ENCODE measurements at places on chromosomes 12 and 14. TPM values are rescaled to one million over a fixed set of nuclear protein-coding genes. Genes with fewer than 3 reads are reported as not detected.

DNA sequence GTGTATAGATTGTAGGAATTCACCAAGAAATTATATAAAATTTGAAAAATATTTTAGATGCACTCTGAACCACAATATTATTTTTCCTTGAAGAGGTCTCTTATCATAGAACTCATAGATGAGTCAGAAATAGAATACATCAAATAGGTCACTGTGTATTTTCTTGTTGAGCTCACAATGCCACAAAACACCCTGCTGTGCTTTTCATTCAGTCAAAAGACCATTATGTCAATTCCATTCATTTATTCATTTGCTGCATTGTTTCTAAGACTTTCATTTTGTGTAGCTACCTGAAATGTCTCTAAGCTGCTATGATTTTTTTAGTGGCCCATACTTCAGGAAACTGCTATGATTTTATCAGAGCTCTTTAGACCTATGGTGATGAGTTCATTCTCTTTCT is 231.9 kb upstream of the AVPR1A start:
- DNase-seq, result no peak

- DNase-seq, result no peak
Measured at GRCh38 chr12:92275443-92276154, 130.0 kb upstream of the BTG1 start.

- no peak for DNase-seq
Measured at GRCh38 chr14:41072776-41073175, 533.9 kb upstream of the LRFN5 start.

GPR68 gene
- 4.9 TPM for total RNA-seq

TRPV4 gene
- total RNA-seq, result not detected

GPRC5D gene
- not detected for total RNA-seq

ANO4 gene
- total RNA-seq, result not detected

- DNase-seq, result no peak
Measured at GRCh38 chr14:99383472-99384449, 96.9 kb downstream of the SETD3 start.

DNA sequence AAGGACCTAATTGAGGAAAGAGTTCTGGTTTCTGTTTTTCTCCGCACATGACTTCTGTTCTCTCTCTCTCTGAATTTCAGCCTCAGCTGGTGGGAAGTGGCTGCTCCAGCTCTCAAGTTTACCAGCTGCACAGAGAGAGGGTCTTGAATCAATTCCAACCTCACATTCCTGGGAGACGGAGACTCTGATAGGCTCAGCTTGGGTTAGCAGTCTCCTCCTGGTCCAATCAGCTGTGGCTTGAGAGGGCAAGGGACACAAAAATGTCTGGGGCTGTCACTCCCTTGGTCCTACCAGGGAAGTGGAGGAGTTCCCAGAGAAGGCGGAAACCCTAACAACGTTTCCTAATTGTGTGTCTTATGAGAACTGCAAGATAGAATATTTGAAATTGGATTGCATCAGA is 7.0 kb downstream of the CCDC63 start:
- no peak for DNase-seq

GRCh38 chr12:34233618-34234017 is 211.3 kb downstream of the ALG10 start:
- no peak for DNase-seq

GRCh38 chr12:15090441-15090840 is 117.6 kb downstream of the PDE6H start:
- DNase-seq, result no peak

- DNase-seq, result no peak
Measured at GRCh38 chr12:14984766-14985285, 12.0 kb downstream of the PDE6H start.

DTD2 gene
- 30.8 TPM for total RNA-seq

- DNase-seq, result no peak
Measured at GRCh38 chr14:79279645-79280597, 931.4 kb downstream of the DIO2 start.

GRCh38 chr14:30045720-30046119 is 118.1 kb upstream of the PRKD1 start:
- DNase-seq, result no peak

GRCh38 chr14:70642303-70643235 is 853 bp downstream of the TTC9 start:
- DNase-seq, result peak; percentile 82

GRCh38 chr12:32115404-32116104 is 8.9 kb downstream of the BICD1 start:
- no peak for DNase-seq

DNA sequence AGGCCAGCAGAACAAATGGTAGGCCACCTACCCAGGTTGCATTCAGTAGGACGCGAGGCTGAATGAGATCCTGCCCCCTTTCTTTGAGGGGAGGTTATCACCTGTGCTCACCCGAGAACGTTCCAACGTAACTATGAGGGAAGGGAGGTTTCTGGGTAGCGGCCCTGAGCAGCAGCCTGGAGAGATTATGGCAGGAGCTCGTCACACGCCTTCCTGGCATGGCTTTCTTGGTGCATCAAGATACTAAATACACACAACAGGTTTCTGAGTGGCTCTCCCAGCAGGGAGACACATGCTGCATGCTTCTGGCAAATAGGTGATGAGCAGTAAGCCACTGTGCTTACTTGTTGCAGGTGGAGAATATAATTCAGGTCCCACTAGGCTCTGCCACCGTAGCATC is 147.7 kb downstream of the CALM1 start:
- no peak for DNase-seq

DNA sequence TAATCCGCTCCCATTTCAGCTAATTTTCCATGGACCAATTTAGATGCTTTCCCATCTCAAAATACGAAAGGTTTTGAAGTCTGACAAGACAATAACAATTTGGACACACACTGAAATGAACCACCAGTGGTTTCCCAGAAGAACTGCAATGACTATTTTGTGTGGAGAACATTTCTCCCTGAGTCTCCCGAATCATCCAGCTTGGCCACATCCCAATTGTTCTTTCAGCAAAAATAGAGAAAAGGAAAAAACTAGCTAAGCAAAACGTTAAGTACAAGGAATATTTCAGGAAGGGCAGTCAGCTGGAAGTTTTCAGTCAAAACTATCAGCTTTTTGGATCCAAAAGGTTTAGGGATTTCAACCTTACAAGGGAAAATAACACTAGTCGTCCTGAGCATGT is 390.6 kb downstream of the KCNH5 start:
- no peak for DNase-seq

DNA sequence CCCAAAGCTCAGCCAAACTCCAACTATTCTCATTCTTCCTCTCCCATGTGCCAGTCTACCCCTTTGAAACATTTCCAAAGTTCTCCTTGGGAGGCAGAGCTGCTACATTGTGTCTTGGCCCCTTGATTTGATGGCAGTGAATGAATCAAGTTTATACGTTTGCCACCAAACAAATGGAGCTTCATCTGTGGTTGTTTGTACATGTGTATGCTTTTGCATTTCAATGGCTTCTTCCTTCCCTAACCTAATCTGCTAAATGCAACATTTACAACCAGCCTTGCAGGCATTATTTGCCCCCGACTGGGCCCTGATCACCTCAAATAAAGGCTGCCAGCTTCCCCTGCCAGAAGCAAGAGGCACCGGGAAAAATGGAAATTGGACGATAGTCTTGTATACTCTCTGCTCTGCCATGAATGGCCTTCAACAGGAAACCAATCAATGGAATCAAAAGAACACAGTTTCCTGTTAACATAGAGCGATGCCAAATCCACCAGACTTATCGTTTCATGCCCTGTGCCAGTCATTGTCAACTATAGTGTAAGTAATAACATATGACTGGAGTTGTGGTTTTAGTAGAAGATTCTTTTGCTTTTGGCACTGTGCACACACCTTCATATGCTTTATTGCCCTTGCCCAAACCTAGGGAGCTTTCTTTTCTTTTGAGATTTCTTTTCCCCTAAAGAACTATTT is 97.8 kb downstream of the TMEM30B start:
- DNase-seq, result no peak

NDRG2 gene
- 2.3 TPM for total RNA-seq

DNA sequence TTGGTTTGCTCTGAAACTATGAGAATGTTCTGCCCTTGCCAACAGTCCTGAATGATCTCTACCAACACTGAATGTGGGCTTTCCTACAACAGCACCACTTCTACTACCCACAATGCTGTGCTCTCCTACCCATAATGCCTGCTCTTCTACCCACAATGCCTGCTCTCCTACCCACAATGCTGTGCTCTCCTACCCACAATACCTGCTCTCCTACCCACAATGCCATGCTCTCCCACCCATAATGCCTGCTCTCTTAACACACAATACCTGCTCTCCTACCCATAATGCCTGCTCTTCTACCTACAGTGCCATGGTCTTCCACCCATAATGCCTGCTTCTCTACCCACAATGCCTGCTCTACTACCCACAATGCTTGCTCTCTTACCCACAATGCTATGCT is 92.3 kb downstream of the KCNK13 start:
- no peak for DNase-seq

DNA sequence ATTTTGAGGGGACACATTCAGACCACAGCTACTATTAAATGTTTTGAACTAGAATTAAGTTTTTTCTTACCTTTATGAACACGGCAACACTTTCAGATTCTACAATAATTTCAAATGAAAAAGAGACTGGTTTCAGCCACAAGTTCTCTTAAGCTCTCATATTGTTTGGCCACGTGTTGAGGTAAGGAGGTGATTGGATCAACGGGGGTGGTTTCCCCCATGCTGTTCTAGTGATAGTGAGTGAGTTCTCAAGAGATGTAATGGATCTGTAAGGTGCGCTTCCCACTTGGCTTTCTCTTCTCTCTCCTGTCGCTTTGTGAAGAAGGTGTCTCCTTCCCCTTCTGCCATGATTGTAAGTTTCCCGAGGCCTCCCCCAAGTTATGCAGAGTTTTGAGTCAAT is 48.9 kb upstream of the DYRK2 start:
- no peak for DNase-seq

- DNase-seq, result no peak
Measured at GRCh38 chr14:92340071-92340470, 17.1 kb downstream of the SLC24A4 start.

DNA sequence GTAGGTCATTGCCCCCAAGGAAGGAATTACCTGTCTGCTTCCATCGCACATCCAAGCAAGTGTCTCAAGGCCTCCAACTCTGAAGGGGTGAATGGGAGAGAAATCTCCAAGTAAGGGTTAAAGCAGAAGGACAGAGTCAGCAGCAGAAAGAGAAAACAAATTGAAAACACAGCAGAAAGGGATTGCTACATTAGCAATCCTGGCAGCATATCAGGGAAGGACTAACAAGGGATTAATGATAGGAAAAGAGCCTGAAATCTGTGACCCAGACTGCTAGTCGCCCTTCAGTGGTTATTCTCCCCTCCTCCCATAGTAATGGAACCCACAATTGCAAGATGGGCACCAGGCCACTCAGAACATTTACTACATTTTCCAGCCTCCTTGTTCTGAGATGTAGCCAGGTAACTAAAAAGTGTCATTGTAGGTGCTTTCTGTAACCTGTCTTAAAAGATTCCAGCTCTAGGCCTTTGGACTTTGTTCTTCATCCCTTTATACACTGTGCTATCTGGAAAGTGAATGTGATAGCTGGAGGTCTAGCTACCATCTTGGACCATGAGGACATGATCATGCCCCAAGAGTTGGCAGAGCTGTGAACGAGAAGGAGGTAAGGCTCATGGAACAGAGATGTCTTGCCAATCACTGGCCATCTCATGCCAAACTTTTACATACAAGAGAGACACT is 36.0 kb downstream of the MAP3K9 start:
- no peak for DNase-seq

GRCh38 chr12:77842430-77842829 is 11.7 kb downstream of the NAV3 start:
- DNase-seq, result no peak

CCDC196 gene
- total RNA-seq, result not detected

Measured in activated CD4-positive, alpha-beta T cell treated with anti-CD3 and anti-CD28 coated beads, Interleukin-2, amount 10 ng/mL, durations not matched to agents 24 days and 14 days (primary cell).